CD4-positive, CD25-positive, alpha-beta regulatory T cell (primary cell): ENCODE measurements at places on chromosomes 6 and 20.

GRCh38 chr6:97322811-97323210, 39.8 kb upstream of the MMS22L start:
- DNase-seq = no peak

GRCh38 chr6:36692861-36693702, 4.5 kb upstream of the RAB44 start:
- DNase-seq = no peak

- no peak for DNase-seq
Measured at GRCh38 chr6:108169464-108170331, 3.9 kb downstream of the NR2E1 start.

DNA sequence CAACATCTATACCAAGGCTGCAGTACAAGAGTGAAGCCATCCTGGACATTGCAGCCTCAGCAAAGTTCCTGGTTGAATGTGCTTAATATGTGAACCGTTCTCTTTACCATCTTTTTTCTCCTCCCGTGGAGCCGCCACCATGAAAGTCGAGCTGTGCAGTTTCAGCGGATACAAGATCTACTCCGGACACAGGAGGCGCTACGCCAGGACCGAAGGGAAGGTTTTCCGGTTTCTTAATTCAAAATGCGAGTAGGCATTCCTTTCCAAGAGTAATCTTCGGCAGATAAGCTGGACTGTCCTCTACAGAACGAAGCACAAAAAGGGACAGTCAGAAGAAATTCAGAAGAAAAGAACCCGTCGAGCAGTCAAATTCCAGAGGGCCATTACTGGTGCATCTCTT, 8.4 kb upstream of the LINC00237 start:
- DNase-seq = no peak

- no peak for DNase-seq
Measured at GRCh38 chr6:139150920-139151319, 16.0 kb downstream of the HECA start.

DNA sequence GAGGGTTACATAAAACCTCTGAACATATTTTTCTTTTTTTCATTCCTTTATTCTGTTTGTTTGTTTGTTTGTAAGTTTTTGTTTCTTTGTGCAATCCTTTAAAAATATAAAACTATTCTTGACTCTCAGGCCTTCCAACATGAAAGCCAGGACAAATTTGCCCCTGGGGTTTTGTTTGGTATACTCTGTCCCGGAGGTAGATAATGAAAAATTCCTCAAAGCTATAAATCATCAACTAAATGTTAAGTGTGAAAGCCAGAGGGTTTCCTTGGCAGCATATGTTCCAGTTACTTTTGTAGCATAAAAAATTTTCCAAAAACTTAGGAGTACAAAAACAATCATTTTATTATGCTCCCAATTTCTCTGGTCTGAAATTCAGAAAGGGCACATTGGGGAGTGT, 1084.3 kb upstream of the GJE1 start:
- no peak for DNase-seq

GRCh38 chr6:156825475-156825874, 48.3 kb downstream of the ARID1B start:
- DNase-seq = no peak

- no peak for DNase-seq
Measured at GRCh38 chr20:50982363-50982762, 23.7 kb downstream of the MOCS3 start.

DNA sequence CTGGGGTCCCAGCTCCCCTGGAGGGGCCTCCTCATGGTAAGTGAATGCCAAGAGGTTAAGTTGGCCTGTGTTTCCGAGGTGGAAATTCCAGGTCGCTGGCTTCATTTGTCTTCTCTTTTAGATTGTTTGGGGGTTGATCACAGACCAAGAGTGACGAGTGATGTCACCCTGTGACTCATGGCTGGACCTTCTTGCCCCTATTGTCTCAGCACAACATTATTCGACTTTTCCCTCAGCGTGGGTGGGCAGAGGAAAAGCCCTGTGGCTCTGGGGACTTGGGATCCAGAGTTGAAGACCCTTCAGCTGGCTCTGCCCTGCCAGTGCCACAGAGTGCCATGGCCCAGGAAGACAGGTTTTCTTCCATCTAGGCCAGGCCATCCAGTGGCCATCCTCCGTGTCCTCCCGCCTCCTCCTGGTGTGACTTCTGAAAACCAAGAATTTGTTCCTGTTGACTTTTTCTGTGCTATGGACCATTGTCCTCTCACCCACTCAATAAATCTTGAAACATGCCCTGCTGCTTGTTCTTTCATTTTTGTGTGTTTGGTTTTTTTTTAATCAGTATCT, 15.4 kb upstream of the SNHG17 start:
- no peak for DNase-seq

GRCh38 chr20:36065427-36065998, 89.0 kb upstream of the EPB41L1 start:
- no peak for DNase-seq

- DNase-seq = no peak
Measured at GRCh38 chr6:158467923-158468322, 92.0 kb upstream of the TMEM181 start.

DNA sequence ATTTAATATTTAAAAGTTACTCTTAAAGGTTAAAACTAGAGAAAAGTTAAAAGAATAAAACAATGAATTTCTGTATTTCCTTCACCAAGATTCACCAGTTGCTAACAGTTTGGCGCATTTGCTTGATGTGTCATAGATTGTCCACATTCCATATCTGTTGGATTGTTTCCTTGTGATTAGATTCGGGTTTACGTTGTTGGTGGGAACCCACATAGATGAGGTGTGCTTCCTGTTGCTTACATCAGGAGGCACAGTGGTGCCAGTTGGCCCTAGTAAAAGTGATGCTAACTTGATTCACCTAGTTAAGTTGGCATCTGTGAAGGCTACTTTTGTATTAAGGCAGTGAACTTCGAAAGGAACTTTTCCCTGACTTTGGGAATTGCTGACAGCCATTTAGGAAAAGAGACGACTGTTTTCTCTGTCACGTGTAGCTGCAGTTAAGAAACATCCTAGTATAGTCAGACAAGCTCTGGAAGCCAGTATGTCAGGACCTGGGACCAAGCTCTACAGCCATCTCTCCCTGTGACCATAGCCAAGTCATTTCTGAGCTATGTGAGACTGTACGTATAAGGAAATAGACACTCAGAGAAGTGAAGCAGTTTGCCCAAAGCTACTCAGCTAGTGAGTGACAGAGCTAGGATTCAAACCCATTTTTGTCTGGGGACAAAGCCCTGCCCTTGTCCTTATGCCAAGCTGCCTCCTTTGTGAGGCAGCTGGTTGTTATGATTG, 49.0 kb downstream of the PPARD start:
- peak; percentile 23 for DNase-seq

DNA sequence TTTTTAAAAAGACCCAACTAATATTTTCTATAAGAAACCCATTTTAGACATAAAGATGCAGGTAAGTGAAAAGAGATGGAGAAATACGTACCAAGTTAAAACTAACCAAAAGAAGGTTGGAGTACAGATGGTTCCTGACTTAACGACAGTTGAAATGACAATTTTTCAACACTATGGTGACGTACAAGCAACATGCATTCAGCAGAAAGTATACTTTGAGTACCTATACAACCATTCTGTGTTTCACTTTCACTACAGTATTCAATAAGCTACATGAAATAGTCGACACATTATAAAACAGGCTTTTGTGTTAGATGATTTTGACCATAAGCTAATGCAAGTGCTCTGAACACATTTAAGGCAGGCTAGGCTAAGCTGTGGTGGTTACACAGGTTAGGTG, 228.9 kb downstream of the RNGTT start:
- DNase-seq = no peak

GRCh38 chr6:41576667-41577066, 30.5 kb downstream of the FOXP4 start:
- DNase-seq = no peak

GRCh38 chr6:89311853-89312531, 3.1 kb downstream of the GABRR2 start:
- no peak for DNase-seq

GRCh38 chr6:160930547-160931377, 60.8 kb upstream of the MAP3K4 start:
- DNase-seq = peak; percentile 41

DNA sequence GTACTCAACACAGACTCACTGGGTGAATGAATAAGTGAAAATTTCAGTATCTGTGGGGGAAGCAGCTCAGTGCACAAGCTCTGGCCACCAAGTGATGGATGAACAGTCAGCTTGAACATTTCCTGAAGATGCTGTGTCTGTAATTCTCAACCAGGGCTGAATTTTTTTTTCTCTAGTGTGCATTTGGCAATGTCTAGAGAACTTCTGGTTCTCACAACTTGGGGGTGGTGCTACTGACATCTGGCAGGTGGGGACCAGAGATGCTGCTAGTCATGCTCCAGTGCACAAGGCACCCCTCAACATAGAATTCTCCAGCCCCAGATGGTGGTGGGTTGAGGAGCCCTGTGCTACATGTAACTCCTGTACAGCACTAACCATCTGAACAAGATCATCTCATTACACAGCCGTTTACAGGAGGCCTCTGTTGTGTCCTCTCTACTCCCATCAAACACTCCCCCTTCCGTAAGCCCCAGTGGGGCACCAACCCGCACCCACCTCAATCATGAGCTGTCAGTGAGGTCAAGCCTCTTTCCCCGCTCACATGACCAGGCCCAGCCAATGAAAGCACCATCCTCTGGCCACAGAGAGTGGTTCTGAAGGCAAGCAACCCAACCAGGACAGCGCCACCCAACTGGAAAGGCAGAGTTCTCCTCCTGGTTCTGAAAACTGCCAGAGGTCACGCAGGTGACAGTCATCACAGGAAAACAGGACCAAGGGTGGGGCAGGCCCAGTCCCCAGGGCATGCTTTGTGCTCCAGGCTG, 103.9 kb upstream of the PMEPA1 start:
- DNase-seq = no peak

- DNase-seq = no peak
Measured at GRCh38 chr20:53124075-53124551, 152.0 kb downstream of the TSHZ2 start.

GRCh38 chr6:13172291-13172690, 156.0 kb downstream of the TBC1D7 start:
- no peak for DNase-seq

DNA sequence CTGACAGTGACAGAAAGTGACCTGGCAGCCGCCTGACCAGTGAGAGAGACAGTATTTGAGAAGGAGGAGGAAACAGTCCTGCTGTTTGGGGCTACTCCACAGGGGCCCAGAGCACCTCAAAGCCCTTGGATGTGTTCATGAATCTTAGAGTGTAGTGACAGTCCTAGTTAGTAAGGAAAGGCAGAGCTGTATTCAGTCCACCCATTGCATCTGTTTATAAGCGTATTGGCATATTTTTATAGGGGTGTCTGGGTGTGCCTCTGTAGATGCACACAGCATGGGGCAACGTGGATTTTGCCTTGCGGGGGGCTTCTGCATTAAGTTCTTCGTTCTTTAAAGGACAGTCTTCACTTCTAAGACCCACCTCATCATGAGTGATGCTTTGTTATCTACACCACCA, 44.6 kb upstream of the SLC22A1 start:
- DNase-seq = no peak

GRCh38 chr6:7201732-7202541, 94.2 kb downstream of the RREB1 start:
- DNase-seq = no peak

GRCh38 chr6:34391786-34392496, 528 bp downstream of the NUDT3 start:
- peak; percentile 24 for DNase-seq

GRCh38 chr6:31175971-31176370, 5.5 kb upstream of the POU5F1 start:
- DNase-seq = no peak

- DNase-seq = peak; percentile 82
Measured at GRCh38 chr6:146913842-146914488, 290.3 kb upstream of the STXBP5 start.

DNA sequence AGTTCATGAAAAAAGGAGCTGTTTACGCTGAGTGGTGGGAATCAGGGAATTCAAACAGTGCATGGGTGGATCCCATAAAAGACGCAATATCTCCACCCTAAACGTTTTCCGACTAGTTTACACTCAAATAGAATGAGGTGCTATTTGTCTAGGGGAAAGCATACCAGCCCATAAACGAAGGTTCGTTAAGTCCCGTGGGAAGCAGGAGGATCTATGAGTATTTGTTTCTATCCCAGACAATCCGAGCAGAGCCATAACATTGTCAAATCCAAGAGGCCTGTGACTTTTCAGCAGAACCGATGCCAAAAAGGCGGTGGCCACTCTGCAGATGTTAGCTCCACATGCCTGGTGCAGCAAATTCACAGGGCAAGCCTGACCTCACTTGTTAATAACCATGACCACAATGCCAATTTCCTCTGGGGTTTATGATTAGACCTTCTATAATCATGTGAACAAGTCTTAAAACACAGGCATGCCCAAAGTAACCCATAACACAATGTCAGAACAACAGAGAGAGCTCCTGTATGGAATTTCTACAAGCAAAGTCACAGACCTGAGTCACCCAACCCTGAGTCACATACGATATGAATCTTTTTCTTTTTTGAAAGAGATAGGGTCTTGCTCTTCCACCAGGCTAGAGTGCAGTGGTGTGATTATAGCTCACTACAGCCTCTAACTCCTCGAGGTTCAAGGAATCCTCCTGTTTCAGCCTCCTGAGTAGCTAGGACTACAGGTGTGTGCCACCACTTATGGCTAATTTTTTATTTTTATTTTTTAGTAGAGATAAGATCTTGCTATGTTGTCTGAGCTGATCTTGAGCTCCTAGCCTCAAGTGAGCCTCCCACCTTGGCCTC, 123.3 kb downstream of the KIF13A start:
- no peak for DNase-seq

- no peak for DNase-seq
Measured at GRCh38 chr20:15187612-15188011, 850.2 kb upstream of the FLRT3 start.

GRCh38 chr6:143698759-143699429, 21.1 kb downstream of the PHACTR2 start:
- no peak for DNase-seq

DNA sequence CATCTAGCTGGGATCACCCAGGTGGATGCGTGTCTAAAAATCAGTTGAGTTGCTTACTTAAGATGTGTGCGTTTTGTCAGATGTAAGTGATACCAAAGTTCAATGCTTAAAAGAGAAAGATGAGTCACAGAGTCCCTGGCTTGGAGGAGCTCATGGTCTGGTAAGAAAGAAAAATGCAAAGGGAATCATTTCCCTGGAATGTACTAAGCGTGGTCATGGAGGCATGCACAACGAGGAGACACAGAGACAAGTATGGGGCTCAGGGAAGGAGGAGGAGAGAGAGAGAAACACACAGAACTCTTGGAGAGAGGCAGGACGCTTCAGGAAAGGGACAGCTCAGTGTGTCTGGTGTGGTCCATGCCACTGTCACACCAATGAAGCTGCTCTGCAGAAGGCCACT, 186.9 kb upstream of the GMDS start:
- no peak for DNase-seq
